ENCODE measurements at places on chromosomes 11 and 22.

DNA sequence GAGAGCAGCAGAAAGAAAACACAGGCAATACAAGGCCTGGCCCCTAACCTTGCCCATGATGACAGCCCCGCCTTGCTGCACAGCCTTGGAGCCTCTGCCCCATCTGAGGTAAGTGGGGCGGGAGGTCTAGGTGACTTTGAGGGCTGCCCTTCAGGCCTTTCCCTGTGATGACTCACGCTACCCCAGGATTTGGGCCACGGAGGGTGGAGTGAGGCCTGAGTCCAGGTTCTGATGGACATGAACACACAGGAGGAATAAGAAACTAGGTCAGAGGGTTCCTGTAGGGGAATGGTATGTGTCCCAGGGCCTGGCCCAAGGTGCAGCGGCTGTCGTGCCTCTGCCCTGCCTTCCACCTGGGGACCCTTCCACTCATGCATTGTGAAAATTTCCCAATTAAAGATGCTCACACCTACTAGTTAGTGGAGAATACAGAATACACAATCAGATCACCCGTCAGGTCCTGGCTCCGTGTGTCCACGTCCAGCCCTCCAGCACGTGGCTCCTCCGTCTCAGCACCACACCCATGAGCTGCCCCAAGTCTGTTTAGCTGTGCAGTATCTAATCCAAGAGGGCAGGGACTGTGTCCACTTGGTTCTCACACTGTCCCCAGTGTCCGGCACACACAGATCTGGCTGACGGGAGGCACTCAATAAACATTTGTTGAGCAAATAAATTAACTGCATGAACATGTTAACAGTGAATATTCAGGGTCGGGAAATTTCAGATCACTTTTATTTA is 111.0 kb downstream of the CHST1 start:
- DNase-seq = no peak

GRCh38 chr22:41596776-41597634 is 7.4 kb upstream of the PMM1 start:
- no peak for DNase-seq

DNA sequence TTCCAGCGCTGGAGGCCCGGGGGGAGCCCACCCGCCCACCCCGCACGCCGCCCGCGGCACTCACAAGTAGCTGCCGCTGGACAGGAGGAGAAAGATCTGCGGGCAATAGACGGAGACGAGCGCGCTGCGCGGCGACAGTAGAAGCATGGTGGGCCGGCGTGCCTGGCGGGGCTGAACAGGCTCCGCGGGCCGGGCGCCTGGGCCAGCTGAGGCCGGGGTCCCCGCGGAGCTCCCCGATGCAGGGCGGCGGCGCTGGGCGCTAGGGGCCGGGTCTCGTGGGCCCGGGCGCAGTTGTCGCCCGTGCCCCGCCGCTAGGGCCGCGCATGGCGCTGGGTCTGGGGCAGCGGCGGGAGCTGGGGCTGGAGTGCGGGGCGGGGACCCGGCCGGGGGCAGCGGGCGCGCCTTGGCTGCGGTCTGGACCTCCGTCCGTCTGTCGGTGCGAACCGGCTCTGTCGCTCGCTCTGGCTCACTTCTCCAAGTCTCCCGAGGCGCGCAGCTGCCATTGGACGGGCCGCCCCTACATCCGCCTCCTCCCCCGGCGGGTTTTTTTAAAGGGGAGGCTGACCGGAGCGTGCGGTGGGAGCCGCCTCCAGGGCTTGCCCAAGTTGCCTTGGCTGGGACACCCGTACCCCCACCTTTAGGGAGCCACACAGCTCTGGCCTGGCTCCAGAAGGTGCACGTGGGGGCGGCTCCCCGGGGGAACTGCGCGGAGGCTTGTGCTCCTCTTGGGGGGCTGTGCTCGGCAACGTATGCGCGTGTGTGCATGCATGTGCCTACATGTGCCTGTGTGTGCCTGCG is 4.7 kb downstream of the WNT7B start:
- DNase-seq = no peak

- DNase-seq = no peak
Observed at GRCh38 chr11:69403556-69404215, 77.8 kb upstream of the LINC01488 start.

GRCh38 chr11:11978792-11979487 is 29.5 kb downstream of the DKK3 start:
- no peak for DNase-seq

DNA sequence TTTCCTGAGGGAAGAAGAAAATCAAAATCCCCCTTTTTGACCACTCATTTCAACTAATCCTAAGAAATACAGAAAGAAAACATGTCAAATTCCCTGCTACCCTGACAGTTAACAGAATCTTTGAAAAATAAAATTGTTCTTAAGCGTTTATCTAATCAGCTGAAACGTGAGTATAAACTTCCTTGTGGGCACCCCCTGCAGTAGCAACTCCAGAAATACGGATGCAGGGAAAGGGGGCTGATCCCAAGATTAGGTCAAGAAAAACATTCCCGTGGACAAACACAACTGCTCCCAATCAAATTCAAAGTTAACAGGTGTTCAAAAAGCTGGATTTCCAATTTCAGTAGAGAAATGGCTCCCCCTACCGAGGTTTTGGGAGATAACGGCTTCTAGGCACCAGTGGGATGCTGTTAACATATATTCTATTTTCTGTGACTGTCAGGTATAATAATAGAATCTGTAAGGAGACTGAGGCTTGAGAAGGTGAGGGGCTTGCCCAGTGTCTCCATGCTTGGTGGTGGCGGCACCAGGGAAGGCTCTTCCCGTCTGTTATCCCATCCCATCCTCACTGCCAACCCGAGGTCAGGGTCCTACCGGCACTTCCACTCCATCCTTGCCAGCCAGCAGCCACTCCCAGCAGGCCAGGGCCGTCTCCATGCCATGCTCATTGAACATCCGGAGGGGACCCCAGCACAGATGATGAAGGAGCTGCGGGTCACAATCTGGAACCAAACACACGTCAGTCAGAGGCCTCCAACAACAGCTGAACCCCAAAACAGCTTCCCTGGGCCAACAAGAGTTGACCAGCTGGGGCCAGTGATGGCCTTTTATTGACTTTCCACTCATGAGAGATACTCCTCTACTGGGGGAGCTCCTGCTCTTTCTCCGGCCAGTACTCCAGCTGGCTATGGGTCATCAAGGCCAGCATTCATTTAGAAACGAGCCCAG is 32.0 kb upstream of the SERPIND1 start:
- DNase-seq = no peak

DNA sequence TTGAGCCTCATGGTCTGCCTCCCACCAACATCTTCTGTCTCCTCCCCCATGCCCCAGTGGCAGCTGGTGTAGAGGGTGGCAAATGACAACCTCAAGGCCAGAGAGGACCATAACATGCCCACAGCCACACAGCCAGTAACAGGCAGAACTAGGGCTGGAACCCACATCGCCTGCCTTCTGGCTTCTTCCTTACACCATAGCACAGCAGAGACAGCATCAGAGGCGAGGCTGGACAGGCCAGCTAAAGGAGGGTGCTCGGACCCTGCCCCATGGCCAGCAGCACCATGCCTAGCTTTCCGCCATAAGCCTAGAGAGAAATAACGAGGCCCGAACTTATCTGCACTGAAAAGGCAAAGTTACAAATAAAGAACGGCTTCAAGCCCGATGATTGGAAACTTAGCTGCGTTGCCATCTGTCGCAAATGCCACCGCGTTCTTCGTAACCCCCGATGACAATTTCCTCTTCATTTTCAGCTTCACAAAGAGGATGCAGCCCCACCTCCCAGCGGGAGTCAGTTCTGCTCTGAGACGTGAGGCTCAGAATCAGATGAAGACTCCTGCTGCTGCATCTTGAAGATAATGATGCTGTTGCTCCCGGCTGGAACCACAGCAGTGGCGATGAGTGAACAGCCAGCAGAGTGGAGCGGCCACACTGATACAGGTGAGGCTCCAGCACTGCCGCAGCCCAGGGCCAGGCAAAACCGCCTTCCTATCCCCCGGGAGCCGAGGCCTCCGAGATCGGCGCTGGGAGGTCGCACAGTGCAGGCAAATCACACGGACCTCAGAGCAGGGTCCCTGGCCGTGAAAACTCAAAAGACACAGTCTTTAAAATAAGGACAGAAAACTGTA is 73.8 kb upstream of the RTL6 start:
- no peak for DNase-seq

DNA sequence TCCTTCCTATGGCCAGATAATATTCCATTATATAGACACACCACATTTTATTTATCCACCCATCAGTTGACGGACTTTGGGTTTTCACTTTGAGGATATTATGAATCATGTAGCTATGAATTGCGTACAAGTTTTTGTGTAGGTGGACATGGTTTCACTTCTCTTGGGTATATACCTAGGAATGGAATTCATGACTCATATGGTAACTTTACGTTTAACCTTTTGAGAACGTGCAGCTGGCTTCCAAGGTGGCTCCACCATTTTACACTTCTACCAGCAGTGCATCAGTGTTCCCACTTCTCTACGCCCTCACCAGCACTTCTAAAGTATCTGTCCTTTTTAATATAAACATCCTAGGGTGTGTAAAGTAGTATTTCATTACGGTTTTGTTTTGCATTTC is 112.0 kb downstream of the PLEKHA7 start:
- no peak for DNase-seq

DNA sequence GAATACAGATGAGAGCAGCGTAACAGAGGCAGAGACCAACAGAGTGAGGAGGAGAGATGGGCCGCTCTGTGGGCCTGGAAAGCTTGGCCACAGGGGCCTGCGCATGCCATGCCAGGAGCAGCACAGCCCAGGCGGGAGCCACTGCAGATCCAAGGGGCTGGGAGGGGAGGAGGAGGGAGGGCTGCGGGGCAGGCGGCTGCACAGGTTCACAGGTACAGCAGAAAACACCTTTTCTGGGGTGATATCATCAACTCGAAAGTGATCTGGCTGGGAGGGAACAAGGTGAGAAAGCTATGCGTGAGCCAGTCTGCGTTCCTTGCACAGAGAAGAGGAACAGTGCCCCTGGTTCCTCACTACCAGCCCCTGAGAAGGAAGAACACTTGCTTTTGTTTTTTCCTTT is 14.8 kb downstream of the VPS37C start:
- DNase-seq = no peak
